ENCODE measurements at places on chromosomes 13 and 19.

DNA sequence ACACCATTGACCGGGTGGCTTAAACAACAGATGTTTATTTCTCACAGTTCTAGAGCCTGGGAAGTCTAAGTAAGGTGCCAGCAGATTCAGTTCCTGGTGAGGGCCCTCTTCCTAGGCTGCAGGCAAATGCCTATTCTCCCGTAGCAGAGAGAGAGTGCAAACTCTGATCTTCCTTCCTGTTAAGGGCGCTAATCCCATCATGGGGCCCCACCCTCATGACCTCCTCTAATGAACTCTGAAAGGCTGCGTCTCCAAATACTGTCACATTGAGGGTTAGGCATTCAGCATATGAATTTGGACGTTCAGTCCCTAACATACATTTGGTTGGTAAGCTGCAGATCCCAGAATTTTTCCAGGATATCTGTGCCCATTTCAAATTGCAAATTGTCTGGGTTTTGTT, 128.8 kb downstream of the GGACT start:
- DNase-seq: no peak

DNA sequence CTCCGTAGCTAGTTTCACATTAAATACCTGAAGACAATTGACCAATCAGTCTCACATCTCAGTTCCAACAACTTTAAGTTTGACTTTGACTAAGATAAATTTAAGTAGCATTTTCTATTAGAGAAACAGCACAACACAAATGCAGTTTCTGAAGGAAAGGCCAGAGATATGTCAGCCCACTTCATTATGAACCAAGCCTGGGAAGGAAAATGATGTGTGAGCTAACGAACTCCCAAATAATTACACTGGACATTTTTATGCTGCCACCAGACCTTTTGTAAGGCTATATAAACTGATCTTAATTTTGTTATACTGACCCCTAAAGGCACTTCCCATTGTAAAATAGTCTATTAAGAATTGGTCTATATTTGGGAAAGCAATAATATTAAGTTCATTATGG, 57.9 kb upstream of the DACH1 start:
- DNase-seq: no peak

GRCh38 chr13:113735194-113735593, 23.8 kb upstream of the TMEM255B start:
- no peak for DNase-seq

- DNase-seq: no peak
These were observed 60.1 kb upstream of the AKAP11 start for GRCh38 chr13:42211704-42212464.

- no peak for DNase-seq
These were observed 512.3 kb downstream of the MYO16 start for GRCh38 chr13:109141706-109142105.

GRCh38 chr19:16366056-16366432, 41.4 kb downstream of the KLF2 start:
- no peak for DNase-seq

DNA sequence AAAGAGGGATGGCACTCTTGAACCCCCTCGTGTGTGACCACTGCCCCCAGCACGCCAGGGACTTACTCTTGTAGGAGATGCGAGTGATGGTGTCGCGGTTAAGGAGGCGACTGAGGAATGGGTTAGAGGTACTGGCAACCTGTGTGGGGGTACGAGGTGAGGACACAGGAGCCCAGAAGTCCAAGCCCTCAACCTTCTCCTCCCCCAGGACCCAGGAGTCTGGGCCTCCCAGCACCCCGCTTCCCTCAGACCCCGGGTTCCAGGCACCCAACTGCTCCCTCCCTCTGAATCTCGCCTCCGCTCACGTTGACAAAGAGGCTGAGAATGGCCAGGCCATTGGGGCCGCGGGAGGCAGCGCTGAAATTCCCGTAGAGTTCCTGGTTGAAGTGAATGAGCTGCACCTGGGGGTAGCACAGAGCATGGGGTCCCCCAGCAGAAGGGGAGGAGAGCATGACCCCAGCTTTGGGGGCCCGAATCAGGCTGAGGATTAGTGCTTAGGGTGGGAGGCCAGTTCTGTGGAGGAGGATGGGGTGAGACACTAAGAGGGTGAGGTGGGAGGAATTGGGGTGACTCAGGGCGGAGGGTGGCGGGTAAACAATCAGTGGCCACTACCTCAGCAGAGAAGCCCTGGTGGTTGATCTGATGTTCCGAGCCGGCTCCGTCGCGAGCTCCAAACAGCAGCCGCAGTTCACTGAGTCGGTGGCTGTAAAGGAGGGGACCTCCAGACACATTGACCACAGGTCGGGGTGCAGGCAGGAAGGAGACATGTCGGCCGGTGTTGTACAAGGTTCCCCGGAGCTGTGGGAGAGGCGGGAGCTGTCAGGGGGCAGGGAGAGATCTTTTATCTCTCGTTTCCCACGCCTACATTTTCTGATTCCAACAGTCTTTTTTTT, 2.5 kb upstream of the DBP start:
- no peak for DNase-seq

DNA sequence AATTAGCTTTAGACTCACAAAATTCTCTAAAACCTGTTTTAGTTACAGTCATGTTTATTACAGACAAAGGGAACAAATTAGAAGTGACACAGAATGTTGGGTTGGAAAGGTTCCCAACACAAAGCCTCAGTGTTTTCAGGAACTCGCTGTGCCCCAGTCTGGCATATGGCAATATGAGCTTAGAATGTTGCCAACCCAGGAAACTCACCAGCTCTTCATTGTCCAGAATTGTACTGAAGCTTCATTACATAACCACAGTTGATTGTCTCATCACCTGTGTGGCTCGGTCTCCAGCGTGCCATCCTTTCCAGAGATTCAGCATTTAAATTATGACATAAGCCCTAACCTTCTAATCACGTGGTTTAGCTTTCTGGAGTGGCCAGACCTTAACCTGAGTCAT, 19.1 kb downstream of the ZNF264 start:
- DNase-seq: no peak

- DNase-seq: no peak
These were observed 33.9 kb upstream of the SEMA6B start for GRCh38 chr19:4593409-4593851.

- DNase-seq: no peak
These were observed 332.1 kb downstream of the LMO7 start for GRCh38 chr13:75968103-75968838.

DNA sequence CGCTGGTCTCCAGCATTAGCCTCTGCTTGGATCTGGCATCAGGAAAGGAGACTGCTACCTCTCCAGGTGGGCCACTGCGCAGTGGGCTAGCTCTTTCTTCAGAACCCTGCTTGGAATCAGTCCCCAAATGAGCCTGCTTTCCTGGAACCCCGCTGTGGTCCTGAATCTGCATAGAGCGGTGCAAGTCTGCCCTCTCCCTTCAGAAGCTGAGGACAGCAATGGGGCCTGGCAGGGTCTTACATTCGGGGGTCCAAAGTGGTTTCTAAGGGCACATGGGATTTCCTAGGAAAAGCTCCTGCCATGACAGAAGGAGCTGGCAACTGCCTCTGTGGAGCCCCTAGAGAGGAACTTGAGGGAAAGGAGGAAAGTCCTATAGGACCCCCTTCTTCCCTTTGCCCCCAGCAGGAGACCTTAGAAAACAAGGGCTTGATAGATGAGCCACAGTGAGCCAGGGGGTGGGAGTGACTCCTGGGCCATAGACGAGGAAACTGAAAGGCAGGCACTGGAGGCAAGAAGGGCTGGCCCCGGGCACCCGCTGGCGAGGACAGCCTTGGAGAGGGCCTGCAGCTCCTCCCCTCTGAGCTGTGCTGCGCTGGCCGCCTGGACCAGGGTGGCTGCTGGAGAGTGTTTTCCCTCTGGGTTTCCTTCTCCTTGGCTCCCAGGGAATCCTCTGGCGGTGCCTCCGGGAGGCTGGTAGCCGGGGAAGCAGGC, 1.4 kb upstream of the VSTM2B start:
- DNase-seq: no peak

- DNase-seq: no peak
These were observed 591.5 kb upstream of the PCDH9 start for GRCh38 chr13:67821606-67822005.

DNA sequence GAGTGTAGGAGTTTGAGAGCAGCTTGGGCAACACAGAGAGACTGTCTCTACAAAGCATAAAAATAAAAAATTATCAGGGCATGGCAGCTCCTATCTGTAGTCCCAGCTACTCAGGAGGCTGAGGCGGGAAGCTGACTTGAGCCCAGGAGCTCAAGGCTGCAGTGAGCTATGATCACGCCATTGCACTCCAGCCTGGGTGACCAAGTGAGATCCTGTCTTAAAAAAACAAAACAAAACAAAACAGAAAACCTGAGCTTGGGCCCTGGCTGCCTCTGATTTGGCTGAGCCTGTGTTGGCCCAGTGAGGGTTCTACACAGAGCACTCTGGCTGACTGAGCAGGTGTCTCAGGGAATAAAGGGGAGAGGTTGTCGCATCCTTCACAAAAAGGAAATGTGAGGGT, 8.0 kb downstream of the SLC7A9 start:
- no peak for DNase-seq

DNA sequence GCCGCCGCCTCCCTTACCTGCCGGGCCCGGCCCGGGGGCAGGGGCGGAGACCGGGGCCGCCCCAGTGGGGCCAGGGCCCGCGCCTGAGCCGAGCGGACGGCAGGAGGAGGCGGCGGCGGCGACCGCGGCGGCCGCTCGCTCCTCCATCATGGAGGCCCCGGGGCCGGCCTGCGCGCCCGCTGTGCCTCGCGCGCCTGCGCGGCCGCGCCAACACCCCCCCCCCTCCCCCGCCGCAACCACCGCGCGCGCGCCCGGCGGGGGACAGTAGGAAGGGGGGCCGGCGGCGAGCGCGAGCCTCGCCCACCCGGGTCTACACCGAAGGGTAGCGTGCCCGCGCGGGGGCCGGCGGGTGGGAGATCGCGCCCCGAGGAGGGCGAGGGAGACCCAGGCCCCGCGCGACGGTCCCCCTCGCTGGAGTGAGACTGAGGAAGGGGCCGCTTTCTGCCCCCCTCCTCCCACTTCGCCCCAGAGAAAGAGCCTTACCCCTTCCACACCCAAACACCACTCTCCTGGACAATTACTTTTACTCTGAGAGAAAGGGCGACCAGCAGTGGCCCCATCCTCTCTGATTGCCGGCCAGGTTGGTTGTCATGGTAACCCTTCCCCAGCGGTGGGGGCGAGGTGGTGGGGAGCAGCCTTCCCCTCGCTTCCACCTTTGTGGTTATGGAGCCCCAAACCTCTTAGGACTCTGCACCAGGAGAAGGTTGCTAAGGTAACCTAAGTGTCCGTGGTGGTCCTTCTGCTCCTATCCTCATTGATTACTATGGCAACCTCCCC, at the start of gene STRN4:
TSS of gene STRN4 (minus strand) at position 170 of the 777 bp plus-strand sequence. CDS start at position 150, 20 bp downstream.
- peak; percentile 49 for DNase-seq

DNA sequence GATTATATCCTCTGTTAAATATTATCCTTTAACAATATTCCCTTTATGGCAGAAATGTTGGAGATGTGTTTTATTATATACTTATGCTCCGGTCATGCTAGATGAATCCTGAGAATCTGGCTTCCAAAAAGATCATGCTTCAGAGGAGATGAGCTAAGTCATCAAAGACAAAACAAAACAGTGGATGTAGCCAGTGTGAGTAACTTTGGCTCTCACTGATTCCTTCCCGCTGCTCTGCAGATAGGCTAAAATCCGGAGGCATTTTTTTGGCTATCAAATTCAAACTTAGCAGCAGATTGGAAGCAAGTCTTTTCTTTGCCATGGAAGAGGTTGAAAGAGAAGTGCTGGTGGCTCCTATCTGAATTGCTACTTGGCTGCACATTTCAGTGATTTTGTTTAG, 295.9 kb downstream of the GPC6 start:
- DNase-seq: no peak

DNA sequence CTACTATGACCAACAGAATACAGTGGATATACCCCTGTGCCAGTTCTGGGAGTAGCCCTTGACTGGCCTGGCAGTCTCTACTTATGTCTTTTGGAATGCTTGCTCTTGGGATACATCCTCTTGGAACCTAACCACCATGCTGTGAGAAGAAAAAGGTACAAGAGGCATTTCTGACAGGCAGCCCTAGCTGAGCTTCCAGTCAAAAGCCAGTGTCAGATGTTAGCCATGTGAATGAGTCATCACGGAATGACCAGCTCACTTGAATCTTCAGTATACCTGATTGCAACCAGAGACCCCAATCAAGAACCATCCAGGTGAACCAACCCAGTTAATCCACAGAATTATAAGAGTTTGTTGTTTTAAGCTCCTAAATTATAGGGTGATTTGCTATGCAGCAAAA, 4.1 kb downstream of the CCDC169 start:
- DNase-seq: no peak

DNA sequence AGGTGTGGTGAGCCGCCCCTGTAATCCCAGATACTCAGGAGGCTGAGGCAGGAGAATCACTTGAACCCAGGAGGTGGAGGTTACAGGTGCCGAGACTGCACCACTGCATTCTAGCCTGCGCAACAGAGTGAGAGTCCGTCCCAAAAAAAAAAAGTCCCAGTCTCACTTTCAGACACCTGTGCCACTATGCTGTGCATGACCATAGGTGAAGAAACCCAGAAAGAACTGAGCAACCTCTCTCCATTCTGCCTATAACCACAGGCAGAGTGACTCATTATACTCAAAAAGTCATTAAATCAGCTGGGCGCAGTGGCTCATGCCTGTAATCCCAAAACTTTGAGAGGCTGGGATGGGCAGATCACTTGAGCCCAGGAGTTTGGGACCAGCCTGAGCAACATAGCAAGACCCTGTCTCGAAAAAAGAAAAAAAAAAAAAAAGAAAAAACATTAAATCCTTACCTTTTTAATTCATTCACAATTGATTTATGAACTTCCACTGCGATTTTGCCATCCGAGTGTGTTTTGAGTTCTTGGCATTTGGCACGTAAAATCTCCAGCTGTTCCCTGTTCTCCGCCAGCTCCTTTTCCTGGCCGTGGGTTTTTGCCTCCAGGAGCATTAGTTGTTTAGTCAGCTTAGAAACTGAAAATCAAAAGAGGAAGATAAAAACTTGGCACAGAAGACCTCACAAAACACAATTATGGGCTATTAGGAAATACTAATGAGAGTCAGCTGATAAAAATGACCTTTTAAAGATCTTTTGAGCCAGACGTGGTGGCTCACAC, 45.5 kb upstream of the SLC7A9 start:
- no peak for DNase-seq

- DNase-seq: no peak
These were observed 57.9 kb downstream of the THSD1 start for GRCh38 chr13:52348071-52348470.

- DNase-seq: no peak
These were observed 1.3 kb upstream of the ZSCAN22 start for GRCh38 chr19:58325311-58326022.

All from T-helper 22 cell (primary cell).